ENCODE measurements at places on chromosomes 4 and X.
A peak's percentile ranks its signal among the peaks of the same experiment; 100 is the strongest.

DNA sequence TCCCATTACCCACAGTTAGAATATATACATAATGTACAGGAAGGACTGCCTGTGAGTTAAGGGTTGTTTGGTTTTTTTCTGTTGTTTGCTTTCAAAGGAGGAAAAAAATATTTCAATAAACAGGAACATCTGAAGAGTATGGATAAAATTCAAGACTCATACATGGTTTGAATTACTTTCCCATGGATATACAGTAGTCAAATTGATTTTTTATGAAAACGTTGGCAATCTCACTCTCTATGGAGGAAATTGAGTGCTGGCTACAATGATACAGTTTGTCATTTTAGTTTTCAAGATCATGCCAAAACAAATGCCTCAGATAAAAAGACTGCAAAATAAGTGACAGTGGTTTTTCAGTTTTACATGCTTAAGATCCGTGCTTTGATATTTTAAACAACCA is 116.6 kb downstream of the SH3RF1 start:
- DNase-seq = no peak

GRCh38 chr4:105605493-105605892 is 53.1 kb downstream of the ARHGEF38 start:
- DNase-seq = no peak

DNA sequence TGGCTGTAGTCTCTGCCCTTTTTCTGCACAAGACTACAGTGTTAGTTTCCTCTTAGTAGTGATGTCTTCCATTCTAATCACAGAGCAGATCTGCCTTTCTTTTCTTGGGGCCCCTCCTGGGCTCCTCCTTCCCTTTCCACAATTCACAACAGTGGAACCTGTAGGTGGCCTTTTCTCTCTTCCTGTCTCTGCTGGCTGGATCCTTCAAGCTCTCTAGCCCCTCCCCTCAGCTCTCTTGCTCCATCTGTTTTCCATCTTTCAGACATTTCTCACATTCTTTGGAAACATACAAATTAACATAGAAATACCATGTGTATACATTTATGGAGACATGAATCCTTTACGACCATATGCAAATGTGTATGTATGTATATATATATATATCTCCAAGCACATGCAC is 304 bp upstream of the SPIN2A start:
- DNase-seq = no peak

GRCh38 chr4:150126864-150127203 is 48.6 kb downstream of the DCLK2 start:
- peak; percentile 29 for DNase-seq

- DNase-seq = no peak
These were observed 6.3 kb downstream of the SLC49A3 start for GRCh38 chr4:682490-683172.

DNA sequence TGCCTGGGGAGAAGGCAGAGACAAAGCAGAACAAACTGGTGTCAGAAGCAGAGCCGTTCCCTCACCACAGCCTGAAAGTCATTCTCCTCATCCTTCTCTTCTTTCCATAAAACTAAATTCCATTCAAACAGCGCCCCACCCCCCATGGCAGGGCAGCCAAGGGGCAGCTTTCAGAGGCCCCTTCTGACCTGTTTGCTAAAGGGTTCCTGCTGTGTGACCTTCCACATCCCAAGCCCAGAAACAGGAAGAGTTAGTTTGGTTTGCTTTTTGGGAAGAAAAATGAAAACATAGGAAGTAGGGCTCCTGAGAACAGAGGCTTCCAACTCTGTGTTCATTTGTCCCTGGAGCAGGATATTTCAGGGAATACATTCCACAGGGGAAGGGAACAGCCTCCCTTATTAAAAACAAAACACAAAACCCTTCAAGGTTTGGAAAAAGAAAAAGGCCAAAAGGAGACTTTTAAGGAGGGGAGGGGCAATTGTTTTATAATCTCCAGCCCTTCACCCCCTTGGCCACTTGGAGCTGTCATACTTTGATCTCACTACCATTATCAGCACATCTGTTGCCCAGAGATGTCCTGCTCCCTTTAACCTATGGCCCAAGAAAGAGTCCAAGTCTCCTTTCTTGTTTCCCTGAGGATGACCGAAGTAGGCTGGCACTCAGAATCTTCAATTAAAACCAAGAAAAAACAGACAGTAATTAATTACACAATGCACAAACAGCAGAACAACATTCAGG is 25.3 kb downstream of the STARD8 start:
- no peak for DNase-seq

GRCh38 chrX:21590012-21590776 is 67.9 kb downstream of the KLHL34 start:
- no peak for DNase-seq

- no peak for DNase-seq
These were observed 86.2 kb upstream of the PCDH10 start for GRCh38 chr4:133062851-133063250.

DNA sequence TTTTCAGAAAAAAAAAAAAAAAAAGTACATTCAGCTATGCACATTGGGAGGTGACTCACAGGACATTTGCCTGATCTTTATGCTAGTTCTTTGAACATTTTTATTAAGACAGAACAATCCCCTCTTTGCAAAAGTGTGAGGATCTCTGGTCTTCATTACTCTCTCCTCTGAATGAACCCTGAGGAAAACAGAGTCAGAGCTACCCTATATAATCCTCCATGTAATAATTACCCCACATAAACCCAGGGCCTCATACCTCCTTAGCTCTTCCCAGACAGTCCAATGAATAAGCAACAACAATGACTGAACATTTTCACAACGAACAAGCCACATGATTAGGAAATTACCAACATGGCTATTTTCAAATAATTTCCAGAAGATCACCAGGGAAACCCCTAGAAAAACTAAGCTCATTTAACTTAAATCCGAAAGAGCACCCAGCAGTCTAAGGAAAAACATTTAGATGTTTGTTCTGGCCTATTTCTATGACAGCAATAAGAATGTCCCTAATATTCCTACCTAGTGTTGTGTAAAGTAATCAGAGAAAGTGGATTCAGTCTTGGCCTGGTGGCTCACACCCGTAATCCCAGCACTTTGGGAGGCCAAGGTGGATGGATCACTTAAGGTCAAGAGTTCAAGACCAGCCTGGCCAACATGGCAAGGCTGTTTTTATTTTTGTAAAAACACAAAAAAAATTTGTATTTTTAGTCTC is 37.8 kb downstream of the TBC1D9 start:
- peak; percentile 68 for DNase-seq

- DNase-seq = no peak
These were observed 46.8 kb downstream of the PDLIM5 start for GRCh38 chr4:94498502-94498901.

DNA sequence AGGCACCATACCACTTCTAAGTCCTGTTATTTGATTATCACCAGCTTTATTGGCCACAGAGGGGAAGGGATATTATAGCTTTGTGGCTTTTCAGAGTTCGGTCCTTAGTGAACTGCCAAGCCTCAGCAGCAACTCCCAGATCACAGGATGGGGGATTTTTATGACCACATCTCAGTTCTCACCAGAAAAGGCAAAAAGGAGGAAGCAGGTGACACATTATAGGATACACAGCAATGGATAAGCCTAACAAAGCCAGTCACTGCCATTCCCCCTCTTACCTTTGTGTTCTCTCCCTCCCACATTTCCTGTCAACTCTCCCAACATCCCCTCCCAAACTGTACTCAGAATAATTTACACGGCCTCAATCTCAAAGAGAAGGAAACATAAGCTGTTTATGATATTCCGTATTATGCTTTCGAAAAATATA is 142.8 kb downstream of the MGST2 start:
- DNase-seq = peak; percentile 59

- no peak for DNase-seq
These were observed 16.9 kb downstream of the PLAC1 start for GRCh38 chrX:134641346-134641745.

DNA sequence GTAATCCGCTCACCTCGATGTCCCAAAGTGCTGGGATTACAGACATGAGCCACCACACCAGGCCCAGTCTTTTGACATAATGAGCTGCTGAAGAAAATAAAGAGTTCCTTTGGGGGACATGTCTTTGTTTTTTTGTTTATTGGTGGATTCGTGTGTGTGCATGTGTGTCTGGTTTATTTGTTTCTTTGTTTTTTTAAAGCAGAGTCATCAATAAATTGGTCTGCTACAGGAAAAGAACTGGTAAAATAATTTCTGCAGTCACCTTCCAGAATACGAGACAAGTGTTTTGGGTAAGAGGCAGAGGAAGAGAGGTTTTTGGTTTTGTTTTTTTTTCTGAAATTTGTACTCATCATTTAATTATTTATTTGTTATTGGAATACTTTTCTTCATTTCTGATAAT is 51.5 kb upstream of the PPP3CA start:
- no peak for DNase-seq

DNA sequence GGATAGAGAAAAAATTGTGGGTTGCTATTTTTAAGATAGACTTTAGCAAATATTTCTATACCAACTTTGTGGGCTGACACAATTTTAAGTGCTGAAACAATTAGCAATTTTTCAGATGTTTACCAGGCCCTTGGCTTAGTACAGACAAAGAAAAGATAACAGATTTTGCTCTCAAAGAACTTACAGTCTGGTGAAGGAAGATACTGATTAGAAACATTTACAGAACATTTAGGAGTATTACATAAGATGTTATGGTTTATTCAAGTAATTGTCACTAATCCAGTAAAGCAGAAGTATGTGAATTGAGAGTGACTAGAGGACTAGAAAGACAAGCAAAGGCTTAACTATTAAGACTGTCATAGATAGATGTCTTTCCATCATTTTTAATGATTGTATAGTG is 35.3 kb upstream of the NDUFC1 start:
- DNase-seq = no peak

GRCh38 chr4:42420140-42420539 is 22.9 kb downstream of the SHISA3 start:
- peak; percentile 17 for DNase-seq

DNA sequence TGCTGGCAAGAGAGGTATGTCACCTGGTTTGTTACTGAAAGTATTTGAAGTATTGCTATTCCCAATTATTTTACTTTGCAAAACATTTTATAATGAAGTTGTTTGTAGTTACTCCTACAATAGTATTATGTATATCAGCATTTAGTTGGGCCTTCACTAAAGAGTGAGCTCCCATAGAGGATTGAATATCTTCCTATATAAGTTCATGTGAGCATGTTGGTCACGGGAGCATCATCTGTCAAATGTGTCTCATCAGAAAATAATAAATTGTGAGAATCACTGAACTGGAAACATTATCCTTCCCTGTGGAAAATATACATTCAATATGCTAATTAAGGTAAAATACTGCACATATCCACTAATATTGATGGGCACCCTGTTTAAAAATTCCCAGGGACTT is 360.1 kb upstream of the ADGRL3 start:
- no peak for DNase-seq

GRCh38 chrX:69503782-69504625 is at the start of gene NALF2:
TSS of gene NALF2 (plus strand) at chrX:69504326. CDS start at chrX:69505283, 957 bp downstream.
- peak; percentile 66 for DNase-seq

GRCh38 chr4:2637956-2638552 is 101.6 kb downstream of the FAM193A start:
- DNase-seq = no peak

DNA sequence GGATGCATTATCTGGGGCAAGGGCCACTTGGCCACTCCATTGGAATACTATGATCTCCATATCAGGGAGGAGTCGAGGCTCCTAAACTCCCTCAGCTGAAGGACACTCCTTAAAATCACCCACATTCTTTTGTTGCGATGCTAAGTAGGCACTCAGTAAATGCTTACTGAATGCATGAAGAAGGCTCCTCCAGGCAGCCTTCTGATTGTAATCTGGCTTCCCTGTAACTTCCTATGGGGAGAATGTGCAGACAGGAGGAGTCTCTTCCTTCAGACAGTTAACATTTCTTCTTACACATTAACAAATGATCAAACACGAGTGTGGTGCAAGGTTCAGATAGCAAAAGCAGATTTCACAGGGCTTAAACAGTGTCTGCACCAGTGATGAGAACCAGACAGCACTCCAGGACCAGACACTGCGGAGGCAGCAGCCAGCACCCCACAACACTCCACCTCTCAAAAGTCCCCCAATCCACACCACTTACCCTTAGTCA is 21.4 kb upstream of the USO1 start:
- DNase-seq = no peak

GRCh38 chrX:108323751-108324150 is 114.5 kb downstream of the COL4A6 start:
- no peak for DNase-seq

DNA sequence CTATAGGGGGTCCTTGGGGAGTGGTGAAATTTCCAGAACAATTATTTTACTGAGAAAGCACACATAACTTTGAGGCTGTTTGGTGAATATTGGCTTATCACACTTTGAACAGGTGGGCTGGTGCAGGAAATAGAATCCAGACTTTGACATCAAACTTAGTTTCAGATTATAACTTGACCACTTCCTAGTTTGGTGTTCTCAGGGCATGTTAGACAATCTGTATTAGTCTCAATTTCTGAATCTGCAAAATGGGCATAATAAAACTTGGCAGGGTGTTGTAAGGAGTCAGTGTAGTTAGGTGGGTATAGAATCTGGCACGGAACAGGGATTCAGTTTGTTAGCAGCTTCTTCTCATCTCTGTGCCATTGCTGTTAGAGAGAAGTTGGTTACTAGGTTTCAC is 43.3 kb upstream of the MBNL3 start:
- DNase-seq = no peak

GRCh38 chrX:99301990-99302389 is 1108.1 kb downstream of the PCDH19 start:
- DNase-seq = no peak

DNA sequence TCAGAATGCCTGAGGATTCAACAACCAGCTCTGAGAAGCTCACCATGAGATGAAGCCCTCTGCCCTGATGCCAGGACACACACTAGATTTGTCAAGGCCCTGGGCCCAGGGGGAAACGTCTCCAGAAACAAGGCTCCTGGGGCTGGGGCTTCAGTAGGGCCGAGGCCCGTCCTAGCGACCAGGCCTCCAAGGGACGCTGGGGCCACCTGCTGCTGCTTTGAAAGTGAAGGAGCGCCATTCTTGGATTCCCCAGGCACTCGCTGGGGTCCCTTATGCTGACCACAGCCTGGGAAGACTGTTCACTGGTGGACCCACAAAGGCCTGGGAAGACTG is 23.9 kb downstream of the PDE6B start:
- DNase-seq = no peak

GRCh38 chr4:150710770-150711375 is 128.9 kb downstream of the MAB21L2 start:
- DNase-seq = no peak

GRCh38 chr4:76758290-76758882 is 139.6 kb downstream of the SOWAHB start:
- DNase-seq = peak; percentile 85

DNA sequence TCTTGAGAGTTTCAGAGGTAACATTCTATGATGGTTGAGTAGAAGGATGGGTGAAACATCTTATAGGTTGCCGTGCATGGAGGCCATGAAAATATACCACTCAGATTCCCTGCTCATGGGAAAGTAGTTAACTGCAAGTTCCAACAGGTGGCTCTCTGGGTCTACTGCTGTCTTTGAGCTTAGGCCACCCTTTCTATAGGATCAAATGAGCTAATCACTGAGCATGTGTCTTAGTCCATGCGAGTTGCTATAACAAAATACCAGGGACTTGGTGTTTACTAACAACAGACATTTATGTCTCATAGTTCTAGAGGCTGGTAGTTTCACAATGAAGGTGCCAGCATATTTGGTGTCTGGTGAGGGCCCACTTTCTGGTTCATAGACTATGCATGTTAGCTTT is 144.8 kb upstream of the UNC5C start:
- DNase-seq = peak; percentile 51

GRCh38 chrX:109619771-109620170 is 5.2 kb downstream of the KCNE5 start:
- no peak for DNase-seq

GRCh38 chr4:22202975-22203710 is 254.6 kb upstream of the KCNIP4 start:
- DNase-seq = no peak

- DNase-seq = no peak
These were observed 115.2 kb downstream of the MBNL3 start for GRCh38 chrX:132373610-132374009.
